Heart right ventricle (tissue), 16 donors: ENCODE measurements at places on chromosomes 2 and 18. TPM values are rescaled to one million over a fixed set of nuclear protein-coding genes. Genes with fewer than 3 reads are reported as not detected.

- DNase-seq: no peak
Observed at GRCh38 chr18:45687621-45688020, 36.4 kb upstream of the SLC14A1 start.

SP5 gene
- total RNA-seq: 0.16 TPM

DNA sequence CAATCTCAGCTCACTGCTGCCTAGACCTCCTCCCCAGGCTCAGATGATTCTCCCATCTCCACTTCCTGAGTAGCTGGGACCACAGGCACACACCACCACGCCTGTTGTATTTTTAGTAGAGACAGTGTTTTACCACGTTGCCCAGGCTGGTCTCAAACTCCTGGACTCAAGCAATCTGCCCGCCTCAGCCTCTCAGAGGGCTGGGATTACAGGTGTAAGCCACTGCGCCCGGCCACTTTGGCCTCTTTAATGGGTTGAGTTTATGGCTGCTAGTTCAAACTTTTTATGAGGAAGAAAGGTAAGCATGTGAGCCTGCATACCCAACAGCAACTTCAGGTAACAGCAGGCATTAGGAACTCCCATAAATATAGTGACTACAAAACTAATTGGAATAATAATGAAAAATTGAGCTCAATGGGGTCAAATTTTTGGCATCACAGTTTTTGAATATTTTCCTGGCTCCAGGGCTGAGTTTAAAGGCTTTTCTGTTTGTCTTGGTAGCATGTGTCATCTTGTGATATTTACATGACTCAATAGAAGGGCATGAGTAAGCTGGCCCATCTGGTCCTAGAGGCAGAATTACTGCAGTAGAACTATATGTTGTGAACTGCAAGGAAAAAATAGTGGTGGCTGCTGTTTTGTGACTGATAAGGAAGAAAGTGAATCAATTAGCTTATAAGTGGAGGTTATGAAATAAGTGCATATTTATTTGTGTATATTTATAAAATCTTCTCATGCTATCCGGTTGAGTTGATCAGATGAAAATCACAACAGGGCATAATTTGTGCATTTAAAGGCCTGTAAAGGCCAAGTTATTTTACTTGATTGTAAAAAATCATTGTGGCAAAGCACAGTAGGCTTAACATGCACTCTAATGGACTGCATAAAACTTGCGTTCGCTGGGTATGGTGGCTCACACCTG lies 24.8 kb downstream of the GALM start:
- DNase-seq: no peak

UPP2 gene
- not detected for total RNA-seq

PRKCE gene
- 22.7 TPM for total RNA-seq

MSTN gene
- total RNA-seq: 0.24 TPM

GRCh38 chr2:27214941-27215340 lies 2.2 kb upstream of the CAD start:
- no peak for DNase-seq

GRCh38 chr18:47683774-47684173 lies 246.7 kb downstream of the SMAD2 start:
- DNase-seq: no peak

DNA sequence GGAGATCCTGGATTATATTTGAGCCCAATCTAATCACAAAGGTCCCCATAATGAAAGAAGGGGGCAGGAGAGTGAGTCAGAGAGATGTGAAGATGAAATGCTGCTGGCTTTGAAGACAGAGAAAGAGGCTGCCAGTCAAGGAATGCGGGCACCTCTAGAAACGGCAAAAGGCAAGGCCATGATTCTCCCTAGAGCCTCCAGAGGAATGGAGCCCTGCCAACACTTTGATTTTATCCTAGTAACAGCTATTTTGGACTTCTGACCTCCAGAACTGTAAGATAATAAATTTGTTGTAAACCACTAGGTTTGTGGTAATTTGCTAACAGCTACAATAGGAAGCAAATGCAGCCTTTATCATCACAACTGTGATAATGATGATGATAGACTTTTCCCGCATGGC lies 32.9 kb downstream of the LBH start:
- DNase-seq: no peak

DNA sequence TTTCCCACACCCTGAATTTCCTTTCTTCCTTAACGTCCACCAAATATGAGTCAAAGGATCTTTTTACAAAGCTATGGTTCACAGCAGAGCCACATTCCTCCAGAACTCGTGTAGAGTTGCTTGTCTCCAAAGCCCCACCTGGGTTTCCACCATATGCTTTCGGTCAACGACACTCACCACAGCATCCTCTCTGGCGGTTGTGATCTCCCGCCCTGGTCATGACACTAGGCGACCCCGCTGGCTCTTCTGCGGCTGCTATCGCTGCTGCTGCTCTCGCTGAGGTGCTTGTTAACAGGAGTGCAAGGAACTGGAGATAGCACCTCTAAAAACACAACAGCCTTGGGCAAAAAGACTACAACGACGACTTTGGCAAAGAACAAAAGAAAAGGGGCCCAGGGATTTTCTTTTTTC lies 340 bp downstream of the SLC40A1 start:
- peak; percentile 31 for DNase-seq

GRCh38 chr2:167862296-167862695 lies 385.1 kb downstream of the STK39 start:
- DNase-seq: no peak

- DNase-seq: no peak
Observed at GRCh38 chr2:8575834-8576423, 105.9 kb upstream of the ID2 start.

DNA sequence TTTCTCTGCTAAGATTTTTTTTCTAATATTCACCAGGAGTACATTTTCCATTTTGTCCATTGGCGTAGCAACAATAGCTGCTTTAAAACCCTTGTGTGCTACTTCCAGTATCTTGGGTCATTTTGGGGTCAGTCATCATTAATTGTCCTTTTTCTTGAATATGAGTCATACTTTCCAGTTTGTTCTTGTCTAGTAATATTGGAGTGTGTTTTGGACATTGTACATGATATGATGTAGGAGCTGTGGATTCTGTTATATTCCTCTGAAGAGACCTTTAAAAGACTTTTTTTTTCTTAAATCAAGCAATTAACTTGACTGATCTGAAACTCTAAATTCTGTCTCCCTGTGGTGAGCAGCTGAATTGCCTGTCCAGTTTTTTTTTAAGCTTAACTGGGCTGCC lies 40.8 kb downstream of the AGPS start:
- no peak for DNase-seq

RNF125 gene
- 0.92 TPM for total RNA-seq

- peak; percentile 24 for DNase-seq
Observed at GRCh38 chr2:174485788-174486562, 854 bp downstream of the GPR155 start.

GRCh38 chr2:41000374-41000773 lies 548.5 kb upstream of the SLC8A1 start:
- DNase-seq: no peak

- DNase-seq: no peak
Observed at GRCh38 chr2:234422981-234423431, 73.9 kb downstream of the ARL4C start.

CTAGE1 gene
- not detected for total RNA-seq

GRCh38 chr2:232398293-232399034 lies 8.2 kb upstream of the ALPG start:
- DNase-seq: no peak

DNA sequence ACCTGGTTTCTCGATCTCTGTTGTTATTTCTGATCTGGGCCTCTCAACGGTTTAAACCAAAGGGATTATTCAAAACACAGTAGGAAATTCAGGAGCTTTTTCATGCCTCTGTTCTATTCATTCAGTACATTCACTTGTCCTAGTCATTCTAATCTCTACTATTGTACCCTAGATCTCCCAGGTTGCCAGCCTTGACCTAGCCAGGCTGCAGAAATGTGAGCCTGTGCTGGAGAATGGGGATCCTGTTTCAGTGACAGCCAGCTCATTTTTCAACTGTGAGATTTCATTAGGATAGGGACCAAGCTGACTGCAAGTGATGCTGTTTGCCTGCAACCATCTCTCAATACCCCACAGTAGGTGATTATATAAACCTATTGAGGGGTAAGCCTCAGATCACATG lies 186.2 kb downstream of the CMPK2 start:
- DNase-seq: no peak

STARD6 gene
- not detected for total RNA-seq

- no peak for DNase-seq
Observed at GRCh38 chr2:1997976-1998375, 253.7 kb upstream of the PXDN start.

DNA sequence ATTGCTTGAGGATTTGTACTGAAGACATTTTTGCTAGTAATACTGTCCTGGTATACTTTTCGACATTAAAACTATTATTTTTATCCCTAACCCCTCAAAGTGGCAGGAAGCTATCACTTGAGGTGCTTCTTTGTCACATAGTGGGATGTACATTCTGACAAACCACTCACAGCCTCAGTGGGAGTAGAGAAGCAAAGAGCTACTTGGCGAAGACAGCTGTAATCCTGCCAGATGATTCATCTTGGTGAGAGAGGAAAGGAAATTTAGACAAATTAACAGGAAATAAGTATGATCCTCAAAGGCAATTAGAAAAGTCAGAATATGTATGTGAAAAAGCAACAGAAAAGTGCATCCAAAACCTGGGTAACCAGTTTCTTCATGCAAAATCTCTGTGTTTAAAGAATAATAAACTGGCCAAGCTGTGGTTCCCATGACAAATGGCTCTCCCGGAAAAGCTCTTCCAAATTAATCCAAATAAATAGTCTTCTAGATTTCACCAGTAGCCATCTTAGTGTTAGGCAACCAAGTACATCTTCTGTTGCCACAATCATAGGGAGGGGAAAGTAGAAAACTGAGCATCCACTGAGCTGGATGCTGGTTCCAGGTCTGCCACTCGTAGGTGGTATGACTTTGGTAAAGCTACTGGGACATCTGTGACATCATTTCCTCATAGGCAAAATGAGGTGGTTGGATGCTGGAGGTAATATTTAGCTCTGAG lies 308.0 kb upstream of the LYPD1 start:
- DNase-seq: no peak

LIMS3 gene
- 5.7 TPM for total RNA-seq

- DNase-seq: no peak
Observed at GRCh38 chr2:101738649-101739048, 41.1 kb downstream of the MAP4K4 start.

DNA sequence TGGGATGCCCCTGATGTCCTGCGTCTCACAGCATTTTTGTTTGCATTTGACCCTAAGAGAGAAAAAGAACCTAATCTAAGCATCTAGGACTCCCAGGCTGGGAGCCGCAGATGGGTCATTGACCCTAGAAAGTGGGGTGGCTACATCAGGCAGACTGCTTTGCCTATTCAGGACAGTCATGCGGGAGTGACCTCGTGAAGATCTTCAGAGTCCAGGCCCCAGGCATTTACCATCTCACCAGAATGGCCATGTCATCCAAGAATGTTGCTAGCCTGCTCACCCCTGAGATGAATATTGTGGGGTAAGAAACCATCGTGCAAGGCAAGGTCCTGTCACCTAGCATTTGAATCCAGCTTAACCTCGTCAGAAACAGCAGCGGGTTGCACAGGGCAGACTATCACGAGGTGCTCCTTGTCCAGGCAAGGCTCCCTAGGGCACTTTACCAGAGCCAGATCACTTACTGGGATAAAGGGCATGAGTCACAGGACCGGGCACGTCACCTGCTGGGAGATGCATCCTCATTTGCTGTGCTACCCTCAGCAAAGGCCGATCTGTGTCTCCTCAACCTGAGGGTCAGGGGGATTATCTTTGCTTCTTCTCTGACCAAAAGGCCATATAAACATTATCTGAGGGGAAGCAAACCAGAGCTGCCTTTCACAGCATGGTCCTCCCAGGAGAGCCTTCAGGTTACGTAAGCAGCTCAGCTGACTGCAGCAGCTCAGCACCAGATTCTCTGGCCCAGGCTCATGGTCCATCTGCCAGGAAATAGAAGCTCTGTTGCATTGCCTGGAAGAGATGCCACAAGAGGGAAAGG lies 162.3 kb downstream of the ACKR3 start:
- peak; percentile 61 for DNase-seq

DNA sequence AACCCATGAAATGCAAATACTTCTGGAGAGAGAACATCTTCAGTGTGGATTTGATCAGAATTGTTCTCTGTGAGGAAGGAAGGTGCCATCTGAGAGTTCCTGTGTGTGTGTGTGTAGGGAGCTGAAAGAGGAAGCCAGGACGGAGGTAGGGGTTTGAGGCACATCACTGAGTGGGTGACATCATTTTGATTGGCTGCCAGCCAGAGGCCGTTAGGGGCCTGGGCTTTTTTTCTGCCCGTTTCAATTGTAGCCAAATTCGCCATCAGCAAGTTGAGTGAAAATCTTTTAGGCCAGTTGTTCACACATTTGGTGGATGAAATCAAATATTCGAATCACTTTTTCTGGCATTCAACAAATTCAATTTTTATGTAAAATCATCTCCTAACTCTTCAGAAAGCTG lies 48.9 kb downstream of the TSN start:
- DNase-seq: no peak

SERPINB10 gene
- not detected for total RNA-seq

DNA sequence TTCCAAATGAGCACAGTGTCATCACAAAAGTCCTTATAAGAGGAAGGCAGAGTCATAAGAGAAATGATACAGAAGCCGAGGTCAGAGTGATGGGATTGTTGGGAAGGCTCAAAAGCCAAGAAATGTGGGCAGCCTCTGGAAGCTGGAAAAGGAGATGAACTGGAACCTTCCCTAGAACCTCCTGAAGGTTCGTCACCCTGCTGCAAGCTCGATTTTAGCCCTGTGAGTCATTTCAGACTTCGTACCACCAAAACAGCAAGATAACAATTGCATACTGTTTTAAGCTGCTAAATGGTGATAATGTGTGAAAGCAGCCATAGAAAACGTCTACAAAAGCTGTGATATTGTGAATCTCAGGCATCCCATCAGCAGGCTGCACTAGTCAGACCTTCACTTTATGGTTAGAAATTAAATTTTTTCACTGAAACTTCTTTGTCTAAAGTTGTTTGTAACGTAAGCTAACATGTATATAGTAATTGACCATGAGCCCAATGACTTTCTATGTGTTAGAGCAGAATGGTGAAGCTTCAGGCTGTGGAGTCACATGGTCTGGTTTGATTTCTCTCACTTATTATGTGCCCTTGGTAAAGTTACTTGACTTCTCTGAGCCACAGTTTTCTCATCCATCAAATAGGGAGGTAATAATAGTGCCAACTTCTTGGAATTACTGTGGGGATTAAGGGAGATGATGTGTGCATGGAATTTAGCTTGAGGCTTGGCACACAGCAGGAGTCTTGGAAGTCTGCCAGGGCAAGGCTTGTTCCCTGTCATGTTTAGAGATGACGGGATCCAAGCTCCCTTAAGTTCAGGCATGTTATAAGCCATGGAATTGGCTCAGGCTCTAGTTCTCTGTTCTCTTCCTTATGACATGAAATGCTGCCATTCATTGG lies 132.0 kb upstream of the CCDC195 start:
- no peak for DNase-seq

DNA sequence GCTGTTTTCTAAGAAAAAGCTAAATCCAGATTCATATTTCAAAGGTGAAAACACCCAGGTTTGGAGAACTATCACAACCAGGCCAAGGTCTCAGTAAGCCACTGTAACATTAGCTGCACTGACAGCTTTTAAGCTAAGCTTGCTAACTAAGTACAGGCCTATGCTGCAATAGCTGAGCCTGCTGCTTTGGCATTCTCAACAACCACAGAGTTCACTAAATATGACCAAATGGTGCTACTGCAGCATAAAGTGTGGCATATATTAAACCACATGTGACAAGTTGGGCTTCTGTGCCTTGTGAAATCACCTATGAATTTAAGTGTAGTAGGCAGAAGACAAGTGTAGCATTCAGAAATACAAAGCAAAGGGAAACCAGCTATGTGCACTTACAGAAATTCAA lies 206.7 kb downstream of the TCF4 start:
- DNase-seq: no peak

ACOXL gene
- not detected for total RNA-seq

- DNase-seq: peak; percentile 78
Observed at GRCh38 chr2:223930103-223930976, 14.8 kb downstream of the WDFY1 start.

GRCh38 chr18:79681484-79682387 lies 2.1 kb downstream of the CTDP1 start:
- no peak for DNase-seq
